ENCODE measurements at places on chromosomes 6 and 20.

- DNase-seq = no peak
These were observed 17.6 kb downstream of the NEDD9 start for GRCh38 chr6:11214901-11215300.

GRCh38 chr6:37210313-37210968, 40.5 kb downstream of the PIM1 start:
- peak; percentile 92 for DNase-seq

DNA sequence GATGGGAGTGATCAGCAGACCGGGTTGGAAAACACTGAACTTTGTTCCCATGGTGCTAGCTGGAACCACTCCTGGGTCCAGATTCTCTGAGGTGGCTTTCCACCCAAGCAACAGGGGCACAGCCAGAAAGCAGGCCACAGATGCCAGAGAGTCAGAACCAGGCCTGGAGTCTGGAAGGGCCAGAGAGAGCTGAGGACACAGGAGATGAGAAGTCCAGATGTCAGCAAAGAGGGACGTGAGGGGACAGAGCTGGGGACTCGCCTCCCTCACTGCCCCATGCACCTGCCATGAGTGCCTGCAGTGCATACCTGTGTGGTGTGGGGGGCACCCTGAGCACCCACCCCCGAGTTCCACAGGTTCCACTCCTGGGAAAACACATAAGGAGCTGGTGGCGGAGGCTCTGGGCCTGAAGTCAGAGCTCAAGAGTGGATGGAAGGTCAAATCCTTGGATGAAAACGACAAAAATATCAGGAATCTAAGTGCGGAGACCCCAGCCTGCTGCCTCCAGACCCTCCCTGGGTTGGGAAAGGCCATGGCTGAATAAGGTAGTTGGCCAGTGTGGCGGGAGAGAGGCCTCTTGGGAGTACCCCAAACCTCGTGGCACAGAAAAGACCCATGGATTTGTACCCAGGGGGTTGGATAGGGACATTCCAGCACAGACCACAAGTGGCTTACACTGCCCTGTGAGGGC, 224.2 kb downstream of the SYNDIG1 start:
- peak; percentile 16 for DNase-seq

- no peak for DNase-seq
These were observed 7.8 kb downstream of the NAA20 start for GRCh38 chr20:20024942-20025341.

DNA sequence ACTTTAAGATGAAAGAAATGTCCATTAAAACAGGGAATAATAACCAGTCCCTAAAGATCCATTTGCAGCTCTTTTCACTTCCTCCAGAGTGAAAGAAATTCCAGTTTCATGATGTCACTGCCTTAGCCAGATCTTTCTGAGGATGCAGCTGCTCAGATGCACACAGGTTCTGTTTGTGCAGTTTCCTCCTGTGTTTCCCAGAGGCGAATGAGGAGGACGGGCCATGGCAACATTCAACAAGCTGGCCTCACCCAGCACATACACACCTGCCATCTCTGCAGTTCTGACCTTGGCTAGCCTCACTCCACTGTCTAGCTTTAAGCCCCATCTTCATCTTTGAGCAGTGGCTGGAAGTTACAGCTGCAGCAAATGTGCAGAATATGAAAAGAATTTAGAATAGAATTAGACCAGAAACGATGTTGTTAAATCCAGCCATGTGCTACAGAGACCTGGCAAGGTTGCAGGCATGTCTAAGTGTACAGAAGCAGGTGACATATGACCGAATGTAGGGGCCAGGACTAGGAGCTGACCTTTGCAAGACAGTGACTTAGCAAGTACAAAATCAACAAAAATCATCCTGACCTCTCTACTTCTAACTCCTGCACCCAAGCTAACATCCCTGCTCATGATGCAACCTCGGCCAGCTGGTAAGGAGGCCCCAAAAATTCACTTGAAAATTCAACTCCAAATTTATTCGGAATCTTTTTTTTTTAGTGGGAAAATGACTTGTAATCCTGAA, 35.0 kb downstream of the FAM50B start:
- peak; percentile 84 for DNase-seq

DNA sequence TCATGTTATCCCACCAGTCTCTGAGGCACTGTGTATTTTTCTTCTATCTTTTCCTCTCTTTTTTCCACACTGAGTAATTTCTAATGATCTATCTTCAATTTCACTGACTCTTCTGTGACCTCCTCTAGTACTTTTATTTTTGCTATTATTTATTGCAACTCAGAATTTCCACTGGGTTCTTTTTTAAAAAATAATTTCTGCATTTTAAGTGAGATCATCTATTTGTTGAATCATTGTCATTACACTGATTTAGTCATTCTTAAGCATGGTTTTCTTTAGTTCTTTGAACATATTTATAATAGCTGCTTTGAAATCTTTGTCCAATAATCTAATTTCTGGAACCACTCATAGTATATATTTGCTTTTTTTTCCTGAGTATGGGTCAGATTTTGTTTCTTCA, 96.7 kb upstream of the SLC22A16 start:
- DNase-seq = no peak

GRCh38 chr6:102115911-102116310, 722.4 kb downstream of the GRIK2 start:
- DNase-seq = peak; percentile 63

GRCh38 chr20:15380770-15381169, 1043.4 kb upstream of the FLRT3 start:
- no peak for DNase-seq
